NCI-H2081 (cell line): ENCODE measurements at places on chromosomes 7 and 10.

DNA sequence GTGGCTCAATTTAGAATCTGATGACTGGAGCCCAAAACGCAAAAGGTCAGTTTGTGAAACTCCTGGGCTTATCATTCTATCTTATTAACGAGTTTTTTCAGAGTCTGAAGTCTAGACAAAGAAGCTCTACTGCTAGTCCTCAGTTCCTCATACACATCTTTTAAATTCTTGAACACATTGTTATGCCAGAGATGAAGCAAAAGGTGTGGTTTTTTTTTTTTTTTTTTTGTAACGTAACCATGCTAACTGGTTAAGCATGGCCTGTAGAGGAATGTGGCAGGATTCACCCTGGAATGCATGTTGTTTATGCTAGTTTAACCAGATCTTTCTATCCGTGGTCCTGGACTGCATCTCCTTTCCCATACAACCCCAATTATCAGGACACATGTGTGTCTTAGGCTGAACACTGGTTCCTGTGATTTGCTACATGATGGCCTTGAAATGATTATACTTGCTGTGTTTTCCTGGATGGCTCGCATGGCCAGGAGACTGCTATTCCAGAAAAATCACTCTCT, 79.3 kb upstream of the MDFIC start:
- DNase-seq, result no peak

- DNase-seq, result no peak
These were observed 17.5 kb downstream of the TSPAN15 start for GRCh38 chr10:69468751-69469089.

GRCh38 chr10:124992462-124993344, 50.8 kb downstream of the ZRANB1 start:
- DNase-seq, result peak; percentile 70

DNA sequence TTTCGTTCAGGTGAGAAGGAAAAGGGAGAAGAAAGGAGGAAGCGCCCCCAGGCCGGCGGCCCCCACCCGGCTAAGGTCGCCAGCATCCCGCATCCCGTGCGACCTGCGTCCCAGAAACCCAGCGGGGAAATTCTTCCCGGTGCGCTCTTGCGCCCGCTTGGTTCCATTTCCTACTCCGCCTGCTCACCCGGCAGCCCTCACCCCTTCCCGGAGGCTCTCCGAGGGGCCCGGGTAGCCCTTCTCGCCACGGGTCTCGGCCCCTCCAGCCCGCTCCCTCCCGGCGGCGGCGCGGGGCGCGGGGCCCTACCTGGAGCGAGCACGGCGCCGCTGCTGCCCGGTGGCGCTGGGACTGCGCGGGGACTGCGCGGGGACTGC, at the start of gene PRKCQ:
Gene PRKCQ (minus strand): TSS at position 373 of the 375 bp plus-strand sequence. CDS start 65,141 bp downstream, outside the sequence.
- DNase-seq, result peak; percentile 19

- DNase-seq, result no peak
These were observed 2.5 kb upstream of the ZNF33A start for GRCh38 chr10:38007991-38008390.

- no peak for DNase-seq
These were observed 98.5 kb upstream of the PPP2R2D start for GRCh38 chr10:131802156-131802915.

DNA sequence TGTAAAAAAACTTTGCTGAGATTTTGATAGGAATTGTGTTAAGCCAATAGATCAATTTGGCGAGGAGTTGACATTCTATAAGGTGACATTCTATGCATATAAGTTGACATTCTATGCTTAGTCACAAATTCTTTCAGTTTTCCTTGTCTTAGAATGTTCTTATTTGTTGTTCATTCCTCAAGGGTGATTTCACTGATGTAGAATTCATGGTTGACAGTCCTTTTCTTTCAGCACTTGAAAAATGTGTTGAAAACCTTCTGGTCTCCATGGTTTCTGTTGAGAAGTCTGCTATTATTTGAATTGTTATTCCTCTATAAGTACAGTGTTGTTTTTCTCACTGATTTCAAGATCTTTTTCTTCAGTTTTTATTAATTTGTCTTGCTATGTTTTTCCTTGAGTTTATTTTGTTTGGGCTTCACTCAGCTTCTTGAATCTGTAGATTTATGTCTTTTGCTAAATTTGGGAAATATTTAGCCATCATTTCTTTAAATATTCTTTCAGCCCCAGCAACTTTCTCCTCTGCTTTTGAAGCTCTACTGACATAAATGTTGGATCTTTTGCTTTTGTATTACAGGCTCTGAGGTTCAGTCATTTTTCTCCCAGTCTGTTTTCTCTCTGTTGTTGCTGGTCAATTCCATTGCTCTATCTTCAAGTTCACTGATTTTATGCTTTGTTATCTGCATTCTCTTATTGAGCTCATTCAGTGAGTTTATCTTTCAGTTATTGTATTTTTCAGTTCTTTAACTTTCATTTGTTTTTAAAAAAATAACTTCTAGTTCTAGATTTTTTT, 154.9 kb downstream of the SDK1 start:
- no peak for DNase-seq

DNA sequence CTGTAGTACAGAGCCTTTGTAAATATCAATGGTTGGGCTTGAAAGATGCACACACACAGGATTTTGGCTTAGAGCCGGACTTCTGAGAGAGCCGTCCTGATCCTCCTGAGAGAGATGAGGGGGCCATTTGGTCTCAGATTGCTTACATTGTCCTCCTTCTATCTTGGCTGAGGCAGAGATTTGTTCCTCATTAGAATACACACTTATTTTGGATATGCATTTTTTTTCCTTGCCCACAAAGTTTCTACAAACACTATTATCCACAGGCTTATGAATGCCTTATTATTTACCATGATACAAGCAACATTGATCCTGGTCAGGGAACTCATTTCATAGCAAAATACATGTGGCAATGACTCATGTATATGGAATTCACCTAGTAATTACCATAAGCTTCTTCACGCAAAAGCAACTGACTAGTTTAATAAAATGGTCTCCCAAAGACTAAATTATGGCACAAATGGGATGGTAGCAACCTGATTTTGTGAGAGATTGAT, 175.3 kb downstream of the MDFIC start:
- DNase-seq, result no peak

DNA sequence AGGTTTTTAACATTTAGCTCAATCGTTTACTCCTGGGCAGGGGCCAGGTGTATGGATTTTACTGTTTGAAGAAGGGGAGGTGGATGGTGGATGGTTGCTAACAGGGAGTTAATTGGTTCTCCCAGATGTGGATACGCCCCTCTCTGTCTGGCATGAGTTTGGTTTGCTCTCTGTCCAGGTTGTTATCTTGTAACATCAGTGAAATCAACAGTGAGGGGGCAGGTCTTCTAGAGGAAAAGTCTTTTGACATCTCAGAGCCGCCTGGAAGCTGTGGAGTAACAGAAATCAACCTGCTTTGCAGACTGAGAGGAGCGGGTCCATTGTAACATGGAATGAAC, 243.4 kb downstream of the MGMT start:
- DNase-seq, result no peak

- DNase-seq, result no peak
These were observed 54.1 kb downstream of the ABLIM1 start for GRCh38 chr10:114603948-114604347.

DNA sequence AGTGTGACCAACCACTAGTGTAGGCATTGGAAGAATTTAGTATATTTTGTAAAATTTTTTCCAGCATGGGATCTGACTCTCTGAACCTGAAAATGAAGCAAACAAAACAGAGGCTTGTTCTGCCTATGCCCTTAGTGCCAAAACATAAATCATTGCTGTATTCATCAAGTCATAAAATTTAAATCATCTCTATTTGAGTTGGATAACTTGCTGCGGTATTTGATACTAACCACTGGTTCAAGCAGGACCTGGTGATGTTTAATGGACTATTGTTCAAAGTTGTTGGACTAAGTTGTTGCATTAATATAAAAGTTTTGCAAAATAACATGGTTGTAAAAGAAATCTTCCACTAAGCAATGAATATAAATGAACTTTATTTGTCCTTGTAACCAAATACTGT, 19.8 kb upstream of the RPA3 start:
- DNase-seq, result peak; percentile 17

DNA sequence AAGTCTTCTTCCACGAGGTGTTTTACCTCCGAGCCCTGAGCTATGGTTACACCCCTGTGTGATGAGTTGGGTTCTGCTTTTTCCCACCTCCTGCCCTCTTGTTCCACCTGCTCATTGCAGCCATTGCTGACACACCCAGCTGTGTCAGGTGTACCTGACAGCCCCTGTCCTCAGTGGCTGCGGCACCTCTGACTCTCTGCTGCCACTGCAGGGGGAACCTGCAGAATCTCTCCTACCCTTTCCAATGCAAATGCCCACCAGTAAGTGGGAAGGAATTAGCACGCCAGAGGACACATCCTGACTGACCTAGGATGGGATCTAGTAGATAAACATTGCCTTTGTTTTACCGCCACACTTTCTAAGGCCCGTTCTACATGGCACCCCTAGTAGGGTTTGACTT, 600.9 kb upstream of the MKI67 start:
- DNase-seq, result no peak

DNA sequence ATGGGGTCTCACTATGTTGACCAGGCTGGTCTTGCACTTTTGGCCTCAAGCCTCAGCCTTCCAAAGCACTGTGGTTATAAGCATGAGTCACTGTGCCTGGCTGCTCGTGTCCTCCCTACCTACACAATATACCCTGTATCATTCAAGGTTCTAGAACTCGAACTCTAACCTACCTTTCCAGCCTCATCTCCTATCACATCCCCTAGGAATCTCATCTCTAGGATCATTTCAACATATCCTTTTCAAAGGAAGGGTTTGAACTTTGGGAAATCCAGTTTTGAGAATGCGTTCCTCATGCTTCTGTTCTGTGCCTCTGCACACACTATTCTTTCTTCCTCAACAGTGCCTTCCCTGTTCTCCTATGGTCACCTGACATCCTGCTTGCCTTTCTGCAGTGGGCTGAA, 87.8 kb upstream of the RHEB start:
- no peak for DNase-seq

GRCh38 chr10:24790599-24790998, 66.9 kb upstream of the ARHGAP21 start:
- no peak for DNase-seq

DNA sequence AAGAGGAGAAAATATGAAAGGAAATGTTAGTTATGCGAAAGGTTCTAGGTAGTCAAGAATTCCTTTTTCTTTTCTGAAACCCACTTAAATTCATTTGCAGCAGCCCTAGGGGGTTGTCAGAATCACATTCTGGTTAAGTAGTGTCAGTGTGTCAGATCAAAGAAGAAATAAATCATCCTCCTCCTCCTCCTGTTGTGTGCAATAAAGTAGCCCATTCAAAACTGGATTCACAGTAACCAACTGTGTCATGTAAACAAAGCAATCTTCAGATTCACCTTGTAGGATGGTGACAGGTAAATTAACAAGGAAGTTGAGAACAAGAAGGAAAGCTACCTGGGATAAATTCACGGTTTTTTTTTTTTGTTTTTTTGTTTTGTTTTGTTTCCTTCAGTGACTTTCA, 127.5 kb downstream of the NSUN6 start:
- no peak for DNase-seq

GRCh38 chr10:42476101-42476500, 162.3 kb downstream of the ZNF33B start:
- DNase-seq, result no peak

- DNase-seq, result no peak
These were observed 370.9 kb downstream of the SH2D4B start for GRCh38 chr10:80908611-80909010.

- DNase-seq, result no peak
These were observed 1.6 kb downstream of the AHR start for GRCh38 chr7:17300012-17300411.

GRCh38 chr7:133674079-133674763, 421.3 kb downstream of the EXOC4 start:
- DNase-seq, result peak; percentile 85

GRCh38 chr7:106839511-106839910, 25.6 kb upstream of the PIK3CG start:
- DNase-seq, result no peak

- DNase-seq, result no peak
These were observed 5.4 kb downstream of the ZC3HAV1 start for GRCh38 chr7:139104091-139104450.

- DNase-seq, result no peak
These were observed 141.6 kb downstream of the CAMK1D start for GRCh38 chr10:12490963-12491362.

GRCh38 chr7:64877714-64878610, 25.1 kb upstream of the ZNF273 start:
- no peak for DNase-seq

- DNase-seq, result no peak
These were observed 77.0 kb upstream of the INHBA start for GRCh38 chr7:41779918-41780317.

GRCh38 chr7:158368449-158368848, 219.2 kb downstream of the PTPRN2 start:
- DNase-seq, result no peak

DNA sequence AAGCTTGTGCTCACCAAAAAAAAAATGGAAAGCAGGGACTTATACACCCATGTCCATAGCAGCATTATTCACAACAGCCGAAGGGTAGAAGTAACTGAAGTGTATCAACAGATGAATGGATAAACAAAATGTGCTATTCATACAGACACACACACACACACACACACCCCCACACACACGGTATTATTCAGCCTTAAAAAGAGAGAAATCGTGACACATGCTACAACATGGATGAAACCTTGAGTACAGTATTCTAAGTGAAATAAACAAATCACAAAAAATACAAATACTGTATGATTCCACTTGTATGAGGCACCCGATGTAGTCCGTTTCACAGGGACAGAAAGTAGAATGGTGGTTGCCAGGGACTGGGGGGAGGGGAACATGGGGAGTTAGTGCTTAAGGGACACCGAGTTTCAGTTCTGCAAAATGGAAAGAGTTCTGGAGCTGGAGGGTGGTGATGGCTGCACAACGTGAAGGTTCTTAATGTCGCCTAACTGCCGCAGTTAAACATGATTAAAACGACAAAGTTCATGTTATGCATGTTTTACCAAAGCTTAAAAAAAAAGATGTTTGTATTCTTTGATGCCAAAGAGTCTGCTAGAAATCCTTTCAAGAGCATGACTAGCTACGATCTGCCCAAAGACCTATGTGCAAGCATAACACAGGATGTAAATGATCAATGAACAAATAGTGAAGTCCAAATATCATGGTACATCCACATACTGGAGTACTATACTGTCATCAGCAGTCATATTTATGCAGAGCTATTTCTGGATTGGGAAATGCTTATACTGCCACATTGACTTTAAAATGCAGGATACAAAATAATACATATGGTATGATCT, 7.2 kb downstream of the TNS3 start:
- DNase-seq, result no peak

- no peak for DNase-seq
These were observed 105.6 kb downstream of the LHPP start for GRCh38 chr10:124566981-124567835.

GRCh38 chr7:45252248-45252647, 94.7 kb downstream of the RAMP3 start:
- no peak for DNase-seq

GRCh38 chr7:149398195-149398820, 62.6 kb downstream of the ZNF777 start:
- no peak for DNase-seq

DNA sequence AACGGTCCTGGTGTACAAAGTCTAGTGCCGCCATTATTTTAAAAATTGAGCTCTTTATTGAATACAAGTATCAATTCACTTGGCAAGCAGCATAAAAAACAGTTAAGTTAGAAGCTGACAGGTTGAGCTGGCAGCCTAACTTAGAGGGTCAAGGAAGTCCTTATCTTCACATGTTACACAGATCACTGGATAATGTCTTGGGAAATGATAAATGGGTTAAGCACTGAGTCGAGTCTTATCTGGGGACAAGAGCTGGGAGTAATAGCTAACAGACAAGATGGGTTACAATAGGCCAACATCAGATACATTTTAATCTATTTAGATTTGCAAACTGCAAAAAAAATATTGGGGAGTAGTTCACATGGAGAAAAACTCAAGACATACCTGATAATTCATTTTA, 34.2 kb downstream of the SLC18A2 start:
- DNase-seq, result no peak

GRCh38 chr7:36526863-36527548, 137.3 kb downstream of the ANLN start:
- DNase-seq, result no peak
